GM04504 (cell line): ENCODE measurements at places on chromosomes 1 and 21.

DNA sequence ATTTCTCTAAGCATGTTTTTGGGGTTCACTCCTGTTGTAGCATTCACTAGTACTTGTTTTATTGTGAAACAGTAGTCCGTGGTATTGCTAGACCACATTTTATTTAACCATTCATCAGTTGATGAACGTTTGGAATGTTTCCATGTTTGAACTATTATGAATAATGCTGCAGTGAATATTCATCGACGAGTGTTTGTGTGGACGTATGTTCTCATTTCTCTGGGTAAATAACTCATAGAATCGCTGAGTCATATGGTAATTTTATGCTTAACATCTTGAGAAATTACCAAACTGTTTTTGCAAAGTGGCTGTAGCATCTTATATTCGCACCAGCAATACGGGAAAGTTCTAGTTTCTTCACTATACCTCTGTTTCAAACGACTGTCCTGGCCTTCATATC is 28.0 kb upstream of the KAZN start:
- peak; percentile 23 for DNase-seq

DNA sequence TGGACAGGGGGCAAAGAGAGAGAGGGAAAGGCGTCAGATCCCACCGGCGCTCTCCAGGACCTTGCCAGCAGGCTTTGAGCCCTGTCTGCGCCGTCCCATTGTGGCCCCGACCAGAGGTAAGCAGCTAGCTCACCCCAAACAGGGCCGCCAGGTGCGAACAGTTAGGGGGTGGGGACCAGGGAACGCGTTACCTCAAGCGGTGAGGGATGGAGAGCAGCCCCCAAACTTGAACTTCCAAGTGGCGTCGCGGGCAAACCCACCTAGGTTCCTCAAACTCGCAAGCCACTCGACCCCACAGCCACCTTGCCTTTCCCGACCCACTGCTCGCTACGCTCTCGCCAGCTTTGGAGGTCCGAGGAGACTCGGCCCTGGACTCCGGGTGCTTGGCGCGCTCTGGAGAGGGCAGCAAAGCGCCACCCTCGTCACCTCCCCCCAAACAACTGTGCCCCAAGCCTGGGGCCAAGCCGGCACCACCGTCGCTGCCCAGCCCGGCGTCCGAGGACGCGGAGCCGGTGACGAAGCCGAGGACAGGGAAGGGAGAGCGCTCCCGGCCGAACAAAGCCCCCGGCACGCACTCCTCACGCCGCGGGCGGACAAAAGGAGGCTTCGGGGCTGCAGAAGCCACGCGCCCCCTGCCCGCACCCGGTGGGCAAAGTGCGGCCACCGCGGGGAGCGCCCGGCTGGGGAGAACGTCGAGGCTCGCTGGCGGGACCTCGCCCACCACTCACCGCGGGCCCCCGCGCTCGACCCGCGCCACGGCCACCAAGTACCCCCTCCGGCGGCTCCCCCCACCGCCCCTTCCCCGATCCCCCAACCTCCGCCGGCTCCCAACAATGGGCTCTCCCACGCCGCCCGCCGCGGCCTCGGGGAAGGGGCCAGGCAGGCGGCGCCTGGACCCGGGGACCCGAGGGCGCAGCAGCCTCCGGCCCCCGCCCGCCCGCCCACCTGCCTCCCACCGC is 976 bp downstream of the SSBP3 start:
- no peak for DNase-seq

- no peak for DNase-seq
Observed at GRCh38 chr1:226868726-226869125, 1.7 kb upstream of the PSEN2 start.

DNA sequence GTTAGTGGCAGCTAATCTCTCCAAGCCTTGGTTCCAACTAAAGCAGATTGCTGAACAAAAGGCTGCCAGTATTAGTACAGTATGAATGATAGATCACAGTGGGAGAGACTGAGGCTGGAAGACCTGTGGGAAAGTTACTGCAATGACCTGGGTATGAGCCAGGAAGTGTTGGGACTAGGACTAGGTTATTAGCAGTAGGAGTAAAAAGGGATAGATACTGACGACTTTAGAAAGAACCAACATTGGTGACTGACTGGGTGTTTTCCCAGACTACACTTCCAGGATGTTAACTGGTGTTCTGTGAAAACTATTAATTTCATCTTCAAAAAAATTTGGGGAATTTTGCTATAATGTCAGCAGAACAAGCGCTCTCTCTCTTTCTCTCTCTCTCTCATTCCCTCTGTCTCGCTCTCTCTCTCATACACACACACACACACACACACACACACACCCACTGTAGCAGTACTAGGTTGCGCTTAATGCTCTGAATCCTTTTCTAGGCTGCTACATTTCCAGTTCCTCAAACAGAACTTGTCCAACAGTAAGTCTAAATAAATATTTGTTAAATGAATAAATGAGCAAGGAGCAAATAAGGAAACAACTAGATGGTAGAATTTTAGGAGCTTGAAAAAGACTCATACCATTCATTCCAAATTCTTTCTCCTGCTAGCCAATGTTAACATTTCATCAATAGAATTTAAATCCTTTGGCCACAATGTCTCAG is 47.6 kb upstream of the RGS8 start:
- no peak for DNase-seq

DNA sequence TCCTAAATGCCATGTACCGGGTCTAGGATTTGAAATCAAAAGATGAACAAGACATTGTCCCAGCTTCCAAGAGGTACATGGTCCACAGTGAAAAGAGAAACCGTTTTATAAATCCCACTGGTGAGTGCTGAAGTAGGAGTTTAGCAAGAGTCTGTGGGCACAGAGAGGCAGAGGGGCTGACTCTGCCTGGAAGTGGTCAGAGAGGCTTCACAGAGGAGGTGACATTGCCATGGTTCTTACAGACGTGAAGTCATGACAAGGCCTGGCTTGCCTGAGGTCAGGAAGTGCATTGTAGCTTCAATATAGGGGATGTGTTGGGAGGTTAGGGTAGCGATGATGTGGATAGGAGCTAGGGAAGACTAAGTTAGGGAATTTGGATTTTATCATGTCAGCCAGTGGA is 28.4 kb downstream of the MAPKAPK2 start:
- DNase-seq: no peak

GRCh38 chr1:244839656-244840055 is 4.2 kb downstream of the COX20 start:
- DNase-seq: no peak

DNA sequence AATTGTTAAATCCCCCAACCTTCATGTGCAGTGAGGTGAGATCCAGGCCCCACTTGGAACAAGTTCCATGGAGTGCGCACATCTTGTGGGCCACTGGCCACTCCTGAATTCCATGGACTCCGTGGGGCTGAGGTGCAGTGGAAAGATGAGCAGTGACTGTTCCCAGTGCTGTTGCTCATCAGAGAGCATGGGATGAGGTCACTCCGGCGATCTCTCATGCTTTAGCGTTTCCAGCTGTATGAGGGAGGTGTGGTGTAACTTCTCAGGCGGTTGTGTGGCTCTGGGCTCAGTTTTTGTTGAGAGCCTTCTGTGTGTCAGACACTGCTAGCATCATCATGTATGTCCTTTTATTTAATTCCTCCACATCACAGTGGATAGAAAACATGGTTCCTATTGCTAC is 96.2 kb downstream of the GALNT2 start:
- peak; percentile 87 for DNase-seq

DNA sequence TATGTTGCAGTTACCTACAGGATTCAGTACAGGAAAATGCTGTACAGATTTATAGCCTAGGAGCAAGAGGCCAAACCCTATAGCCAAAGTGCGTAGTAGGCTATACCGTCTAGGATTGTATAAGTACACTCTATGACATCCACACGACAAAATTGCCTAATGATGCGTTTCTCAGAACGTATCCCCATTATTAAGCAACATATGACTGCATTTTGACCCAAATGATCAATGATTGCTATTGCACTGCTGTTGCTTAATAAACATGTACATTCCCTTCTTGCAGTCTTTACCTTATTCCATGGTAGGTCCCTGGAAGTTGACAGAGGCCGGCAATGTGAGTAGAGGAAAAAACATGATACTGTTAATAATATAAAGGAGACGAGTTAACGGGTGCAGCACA is 33.0 kb downstream of the LRRC8C start:
- no peak for DNase-seq

GRCh38 chr1:7960867-7961215 is 670 bp upstream of the PARK7 start:
- no peak for DNase-seq

- DNase-seq: no peak
Observed at GRCh38 chr1:5456090-5456811, 536.0 kb downstream of the NPHP4 start.

DNA sequence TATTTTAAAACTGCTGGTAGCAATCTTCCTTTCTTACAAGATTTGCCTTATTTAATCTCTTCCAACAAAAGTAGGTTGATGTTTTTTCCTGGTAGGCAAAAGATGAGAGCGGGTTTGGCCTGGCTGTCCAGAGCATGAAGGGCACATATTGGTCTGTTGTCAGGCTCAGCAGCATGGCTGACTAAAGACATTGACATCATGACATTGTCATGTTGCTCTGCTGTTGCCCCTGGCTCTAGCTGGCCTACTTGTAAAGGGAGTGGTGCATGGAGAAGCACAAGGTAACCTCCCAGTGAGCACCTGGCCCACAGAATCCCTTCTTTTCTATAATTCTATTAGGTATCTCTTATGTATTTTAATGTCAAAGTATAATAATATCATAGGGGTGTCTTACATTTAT is 23.6 kb downstream of the GNPAT start:
- no peak for DNase-seq

- no peak for DNase-seq
Observed at GRCh38 chr1:167541003-167541402, 12.6 kb downstream of the CREG1 start.

GRCh38 chr1:168252204-168252733 is 26.5 kb downstream of the SFT2D2 start:
- DNase-seq: no peak

GRCh38 chr1:234656070-234656895 is 46.3 kb upstream of the IRF2BP2 start:
- no peak for DNase-seq

DNA sequence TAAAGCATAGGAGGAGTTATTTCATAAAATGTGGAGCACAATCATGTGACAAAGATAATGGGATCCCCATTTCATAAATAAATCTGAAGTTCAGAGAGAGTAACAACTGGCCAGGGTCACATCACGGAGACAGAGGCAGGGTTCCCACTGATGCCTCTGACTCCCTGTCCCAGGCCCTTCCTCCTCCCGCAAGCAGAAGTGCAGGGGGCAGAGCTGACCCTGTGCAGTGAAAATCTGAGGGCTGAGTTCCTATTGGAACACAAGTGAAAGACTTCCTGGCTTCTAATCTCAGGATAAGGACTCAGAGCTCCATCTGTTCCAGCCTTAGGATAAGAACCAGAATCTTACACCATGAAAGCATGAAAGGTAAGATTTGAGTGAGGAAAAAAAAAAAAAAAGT is 22.0 kb downstream of the SELL start:
- no peak for DNase-seq

- no peak for DNase-seq
Observed at GRCh38 chr1:78048446-78048845, 2.7 kb downstream of the GIPC2 start.

- no peak for DNase-seq
Observed at GRCh38 chr1:30407865-30408580, 315.4 kb downstream of the MATN1 start.

DNA sequence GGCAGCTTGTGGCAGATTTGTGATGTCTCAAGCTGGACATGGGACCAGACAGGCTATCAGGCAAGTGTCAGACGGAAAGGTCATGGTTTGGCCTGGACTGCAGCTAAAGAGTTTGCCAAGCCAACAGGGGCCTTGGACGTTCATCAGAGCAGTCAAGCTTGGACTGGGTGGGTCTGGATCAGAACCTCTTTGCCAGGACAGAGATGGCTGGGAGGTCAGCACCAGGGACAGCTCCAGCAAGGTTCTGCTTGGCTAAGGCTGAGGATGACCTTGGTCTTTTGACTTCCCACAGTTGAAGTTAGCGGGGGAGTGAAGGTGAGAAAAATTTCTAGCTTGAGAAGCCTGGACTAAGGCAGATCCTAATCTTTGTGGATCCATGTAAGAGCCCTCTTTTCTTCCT is 68.1 kb downstream of the GRIK3 start:
- DNase-seq: no peak

- no peak for DNase-seq
Observed at GRCh38 chr21:38661197-38661871, 144.4 kb upstream of the ETS2 start.

GRCh38 chr1:15676688-15677661 is 7.1 kb upstream of the PLEKHM2 start:
- DNase-seq: no peak

DNA sequence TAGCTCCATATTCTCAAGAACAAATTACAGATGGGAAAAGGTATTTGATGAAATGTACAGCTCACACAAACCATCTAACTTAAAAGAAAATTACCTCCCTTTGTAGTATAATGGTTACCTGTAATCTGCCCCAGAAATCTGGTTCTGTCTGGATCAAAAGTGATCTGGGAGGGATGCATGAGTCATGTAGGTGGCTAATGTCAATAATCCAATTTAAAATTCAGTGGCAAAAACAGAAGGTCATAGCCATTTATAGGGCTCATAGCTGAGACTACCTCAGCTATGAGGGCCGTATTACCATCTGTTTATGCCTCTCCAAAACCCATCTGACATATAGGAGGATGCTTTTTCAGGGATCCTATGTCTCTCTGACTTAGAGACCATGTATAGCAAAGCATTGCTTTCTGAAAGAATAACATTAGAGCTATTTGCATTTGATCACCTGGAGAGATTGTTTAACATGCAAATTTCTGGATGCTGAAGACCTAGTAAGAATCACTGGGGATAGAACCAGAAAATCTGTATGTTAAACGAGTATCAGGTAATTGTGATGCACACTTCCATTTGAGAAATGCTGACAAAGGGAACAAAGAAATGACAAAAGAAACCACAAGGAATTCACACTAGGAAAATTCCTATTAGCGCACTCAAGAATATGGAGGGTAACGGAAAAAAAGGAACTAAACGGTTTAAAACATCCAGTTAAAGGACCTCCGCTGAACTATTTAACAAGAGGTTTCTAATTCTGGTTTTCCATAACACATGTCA is 17.6 kb downstream of the PAXBP1 start:
- DNase-seq: no peak

GRCh38 chr21:46126309-46127238 is 28.7 kb downstream of the COL6A2 start:
- no peak for DNase-seq

- DNase-seq: no peak
Observed at GRCh38 chr1:192903142-192903541, 94.3 kb downstream of the RGS2 start.

GRCh38 chr1:246417813-246418564 is 89.1 kb downstream of the SMYD3 start:
- no peak for DNase-seq
